ELR (cell line): ENCODE measurements at places on chromosomes 11 and 22.
A peak's percentile ranks its signal among the peaks of the same experiment; 100 is the strongest.

DNA sequence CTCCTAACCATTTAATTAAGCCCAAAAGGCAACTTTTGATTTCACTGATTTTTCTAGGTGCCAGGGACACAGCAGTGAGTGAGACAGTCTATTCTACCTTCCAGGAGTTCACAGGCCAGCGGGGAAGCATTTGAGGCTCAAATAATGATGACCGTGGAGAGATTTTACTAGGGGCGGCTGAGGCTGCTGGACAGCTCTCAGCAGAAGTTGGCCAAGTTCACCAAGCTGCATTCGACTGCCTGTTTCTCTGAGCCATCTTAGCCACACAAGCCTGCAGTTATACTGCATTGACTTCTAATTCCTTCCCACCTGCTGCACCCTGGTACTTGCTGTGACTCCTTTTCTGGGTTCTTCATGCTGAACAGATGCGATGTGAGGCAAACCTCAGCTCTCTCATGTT, 168.9 kb upstream of the TBCEL start:
- no peak for DNase-seq

DNA sequence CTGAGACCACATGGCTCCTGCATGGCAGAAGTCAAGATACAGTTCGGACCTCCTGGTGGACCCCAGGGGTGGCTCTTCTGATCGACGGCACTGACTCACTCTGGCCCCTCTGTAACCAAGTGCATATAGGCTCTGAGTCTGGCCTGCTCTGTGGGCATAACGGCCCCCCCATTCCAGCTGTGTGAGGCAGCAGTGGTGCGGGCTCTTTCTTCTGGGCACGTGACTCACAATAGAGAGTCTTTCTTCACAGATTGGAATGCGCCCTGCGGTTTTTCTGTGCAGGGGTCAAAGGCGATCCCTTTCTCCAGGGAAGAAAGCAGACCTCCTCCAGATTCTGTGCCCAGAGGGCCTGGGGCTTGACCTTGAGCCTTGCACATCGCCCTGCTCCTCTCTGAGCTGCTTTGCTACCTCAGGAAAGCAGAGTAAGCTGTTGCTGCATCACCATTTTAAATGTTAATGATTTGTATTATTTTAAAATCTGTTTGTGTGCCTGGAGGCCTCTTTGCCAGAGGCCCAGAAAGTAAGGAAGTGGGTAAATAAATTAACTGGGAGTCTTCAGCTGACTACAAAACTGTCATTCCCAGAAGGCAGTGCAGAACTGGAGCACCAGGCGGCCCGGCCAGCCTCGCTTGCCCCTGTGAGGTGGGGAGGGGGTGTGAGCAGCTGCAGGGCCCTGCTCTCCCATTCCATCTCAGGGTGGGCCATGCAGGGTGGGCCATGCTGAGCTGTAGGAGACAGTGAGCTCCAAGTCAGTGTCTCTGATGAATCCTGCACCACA, 199.0 kb downstream of the GRIK4 start:
- peak; percentile 93 for DNase-seq

DNA sequence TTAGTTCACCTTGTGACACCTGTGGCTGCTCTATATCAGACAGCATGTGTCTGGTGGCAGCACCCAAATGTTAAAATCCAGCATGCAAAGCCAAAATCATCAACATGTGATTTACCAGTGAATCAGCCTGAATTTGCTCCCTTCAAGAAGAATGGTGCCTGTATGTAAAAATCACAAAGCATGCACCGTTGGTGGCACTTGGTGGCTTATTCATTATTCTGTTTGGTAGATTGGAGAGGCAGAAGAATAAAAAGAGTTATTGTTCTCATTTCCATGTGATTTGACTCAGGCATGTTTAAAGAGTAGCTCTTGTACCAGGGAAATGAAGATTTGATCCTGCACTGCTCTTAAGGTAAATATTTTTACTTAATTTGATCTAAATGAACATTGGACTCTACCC, 143.9 kb upstream of the MPPED2 start:
- no peak for DNase-seq

DNA sequence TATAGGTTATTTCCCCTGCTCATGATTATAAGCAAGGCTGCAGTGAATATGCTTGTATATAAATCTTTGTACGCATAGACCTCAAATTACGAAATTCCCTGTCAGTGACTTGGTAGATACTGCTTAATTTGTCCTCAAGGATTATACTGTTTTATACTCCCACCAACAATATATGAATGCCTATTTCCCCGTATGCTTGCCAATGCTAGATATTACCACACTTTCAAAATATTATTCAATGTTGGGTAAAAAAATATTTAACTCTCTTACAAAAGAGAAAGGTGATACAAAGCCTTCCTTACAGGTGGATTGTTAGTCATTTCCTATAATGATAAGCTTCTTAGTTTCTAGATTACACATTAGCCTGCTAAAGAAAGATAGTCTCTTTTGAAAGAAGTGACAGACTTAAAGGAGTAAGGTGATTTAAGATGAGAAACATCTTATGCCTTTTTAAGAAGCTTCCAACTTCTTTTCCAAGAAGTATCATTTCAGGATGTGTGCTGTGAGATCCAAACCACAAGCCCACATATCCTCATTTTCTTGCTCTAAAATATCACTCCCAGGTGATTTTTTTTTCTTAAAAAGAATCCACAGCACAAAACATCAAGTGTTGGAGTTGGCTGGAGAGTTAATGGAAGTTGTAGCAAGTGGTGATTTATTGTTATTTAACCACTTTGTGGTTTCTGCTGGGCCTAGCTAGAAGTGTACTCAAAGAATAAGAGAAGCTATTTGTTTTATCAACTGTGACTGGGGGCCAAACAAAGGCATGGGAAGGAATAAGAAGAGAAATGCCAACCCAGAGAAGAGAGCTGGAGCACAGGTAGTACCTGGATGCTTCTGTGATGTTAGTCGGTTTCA, 59.2 kb downstream of the BARX2 start:
- no peak for DNase-seq

- peak; percentile 90 for DNase-seq
Measured at GRCh38 chr11:45899448-45900174, 7.5 kb downstream of the FREY1 start.

DNA sequence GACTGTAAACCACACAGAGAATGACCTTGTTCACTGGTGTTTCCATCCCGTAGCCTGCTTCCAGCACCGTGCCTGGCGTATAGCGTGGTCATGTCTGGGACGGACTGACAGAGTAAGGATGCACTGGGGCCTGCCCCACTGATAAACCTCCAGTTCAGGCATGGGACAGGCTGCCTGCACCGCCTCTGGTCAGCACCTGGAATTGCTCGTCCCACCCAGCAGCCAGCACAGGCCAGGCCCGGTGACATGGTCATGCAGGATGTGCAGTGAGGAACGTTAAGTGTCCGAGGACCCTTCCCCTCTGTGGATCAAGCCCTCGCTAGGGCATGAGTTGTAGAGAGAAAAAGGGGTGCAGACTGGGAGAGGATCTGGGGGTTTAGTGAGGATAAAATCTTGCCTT, 44.8 kb downstream of the LMO1 start:
- DNase-seq: no peak

- DNase-seq: no peak
Measured at GRCh38 chr22:48188231-48188721, 1425.8 kb downstream of the TBC1D22A start.

DNA sequence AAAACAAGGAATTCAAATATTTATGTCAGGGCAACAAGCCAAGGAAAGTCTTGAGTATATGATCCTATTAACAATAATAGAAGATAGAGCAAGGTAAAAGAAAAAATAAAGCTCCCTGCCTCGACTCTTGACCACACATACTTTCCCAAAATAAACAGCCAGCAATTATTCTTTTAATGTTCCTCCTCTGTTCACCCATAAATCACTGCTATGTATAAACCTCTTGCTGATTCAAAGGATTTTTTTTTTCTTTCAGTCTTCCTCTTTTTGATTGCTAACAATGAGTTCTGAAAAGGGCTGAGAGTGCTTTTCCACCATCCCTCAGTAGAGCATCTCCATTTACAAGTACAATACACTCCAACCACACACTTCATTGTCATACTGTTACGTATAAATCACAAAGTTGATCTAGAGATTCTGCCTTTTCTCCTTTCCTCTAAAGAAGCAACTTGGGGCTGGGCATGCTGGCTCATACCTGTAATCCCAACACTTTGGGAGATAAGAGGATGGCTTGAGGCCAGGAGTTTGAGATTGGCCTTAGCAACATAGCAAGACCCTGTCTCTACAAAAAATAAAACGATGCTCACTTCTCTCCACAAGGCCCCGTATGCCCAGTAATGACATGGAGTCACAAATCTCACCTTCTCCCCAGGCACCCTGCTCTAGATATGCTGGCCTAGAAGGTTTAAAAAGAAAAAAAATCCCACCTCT, 24.0 kb downstream of the RAB30 start:
- no peak for DNase-seq

GRCh38 chr11:123682696-123683410, 28.4 kb upstream of the SCN3B start:
- DNase-seq: no peak

DNA sequence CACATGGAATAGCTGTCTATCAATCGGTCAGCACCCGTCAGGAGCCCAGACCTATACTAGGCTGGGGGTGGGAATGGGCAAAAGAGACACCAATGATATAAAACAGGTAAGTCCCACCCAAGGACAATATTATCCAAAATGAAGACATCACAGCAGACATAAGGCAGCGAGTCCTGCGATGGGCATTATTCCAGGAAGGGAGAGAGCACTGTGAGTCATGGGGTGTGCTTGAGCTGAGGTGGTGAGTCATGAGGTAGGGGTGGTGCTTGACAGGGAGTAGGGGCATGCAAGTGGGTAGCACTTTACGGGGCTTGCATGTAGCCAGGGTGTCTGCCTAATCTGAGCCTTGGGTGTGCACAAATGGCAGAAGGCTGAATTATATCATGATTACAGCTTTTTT, 605.0 kb upstream of the CADM1 start:
- DNase-seq: peak; percentile 33

DNA sequence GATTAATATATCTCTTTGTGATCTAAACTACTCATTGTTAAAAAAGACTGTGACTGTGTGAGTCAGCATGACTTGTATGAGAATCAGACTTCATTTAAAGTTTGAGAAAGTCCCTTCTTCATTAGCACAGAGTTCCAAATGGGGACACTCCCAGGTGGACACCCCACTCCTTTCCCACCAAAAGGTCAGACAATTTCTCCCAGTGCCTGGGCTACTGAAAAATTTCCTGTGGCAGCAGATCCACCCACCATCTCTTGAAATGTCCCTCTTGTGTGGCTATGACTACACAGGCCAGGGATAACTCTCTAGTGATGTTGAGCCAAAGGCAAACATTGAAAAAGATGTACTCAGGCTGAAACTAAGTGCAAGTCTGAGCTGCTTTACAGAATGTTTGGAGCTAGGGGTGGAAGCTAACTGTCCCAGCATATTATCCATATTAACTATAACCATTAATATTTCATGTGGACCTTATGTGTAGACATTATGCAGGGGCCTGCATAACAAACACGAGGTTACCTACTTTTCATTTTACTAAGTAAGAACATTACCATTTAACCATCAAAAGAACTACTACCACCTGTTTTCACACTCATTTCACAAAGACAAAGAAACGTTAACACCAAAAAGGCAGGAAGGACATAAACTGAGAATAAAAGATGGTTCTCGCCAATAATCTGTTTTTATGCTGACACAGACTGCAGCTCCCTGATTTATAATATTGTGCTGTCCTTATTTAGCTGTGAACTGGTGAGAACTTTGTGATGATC, 44.8 kb downstream of the MMP20 start:
- peak; percentile 50 for DNase-seq

- DNase-seq: no peak
Measured at GRCh38 chr22:19620742-19621371, 93.4 kb upstream of the SEPTIN5 start.

DNA sequence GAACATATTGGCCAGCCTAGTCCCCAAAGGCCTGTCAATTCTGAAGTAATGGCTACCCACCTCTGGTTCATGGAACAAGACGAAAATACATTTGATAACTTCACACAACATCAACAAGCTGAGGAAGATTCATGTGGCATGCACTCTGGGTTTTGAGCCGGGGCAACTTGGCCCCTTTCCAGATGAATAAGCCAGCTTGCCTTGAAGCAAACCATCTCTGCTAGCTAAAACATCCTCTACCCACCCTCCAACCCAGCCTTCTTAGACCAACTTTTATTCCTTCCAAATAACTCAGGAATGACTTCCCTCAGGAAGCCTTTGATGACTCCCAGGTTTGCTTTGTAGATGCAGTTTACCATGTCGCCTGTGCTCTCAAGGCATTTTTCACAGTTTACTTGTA, 94.4 kb downstream of the SLC1A2 start:
- DNase-seq: peak; percentile 42

GRCh38 chr11:27972522-27973170, 135.3 kb downstream of the KIF18A start:
- peak; percentile 80 for DNase-seq

DNA sequence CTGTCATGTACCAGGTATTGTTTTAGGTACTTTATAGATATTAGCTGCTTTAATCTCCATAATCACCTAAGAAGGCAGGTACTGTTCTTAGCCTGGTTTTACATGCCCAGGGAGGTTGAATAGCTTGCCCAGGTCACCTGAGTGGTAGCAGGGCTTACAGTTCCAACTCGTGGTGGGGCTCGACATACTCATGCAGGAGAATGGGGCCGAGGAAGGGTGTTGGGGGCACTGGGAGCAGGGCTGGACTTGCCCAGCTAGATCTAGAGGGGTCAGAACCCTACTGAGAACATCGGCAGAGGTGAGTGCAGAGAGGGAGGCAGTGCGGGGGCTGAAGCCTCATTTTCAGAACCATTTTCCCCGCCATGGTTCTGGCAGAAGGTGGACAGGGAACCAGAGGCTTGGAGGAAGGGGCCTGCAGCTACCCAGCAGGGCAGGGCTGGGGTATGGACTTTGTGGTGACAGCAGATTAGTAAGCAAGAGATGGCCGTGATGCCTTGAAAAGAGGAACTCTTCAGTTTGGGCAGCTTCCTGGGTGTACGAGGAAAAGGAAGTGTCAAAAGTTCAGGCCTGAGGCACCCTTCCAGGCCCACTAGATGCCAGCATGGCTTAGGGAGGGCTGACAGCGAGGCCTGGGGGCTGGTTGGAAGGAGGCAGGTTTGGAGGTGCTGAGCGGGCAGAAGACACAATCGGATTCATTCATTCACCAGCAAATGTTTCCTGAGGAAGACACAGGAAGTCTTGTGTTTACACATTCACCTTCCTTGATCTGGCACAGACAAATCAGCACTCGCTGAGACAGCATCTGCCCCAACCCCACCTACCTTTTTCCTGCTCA, 54.7 kb upstream of the LYVE1 start:
- DNase-seq: peak; percentile 12

GRCh38 chr11:218815-219593, 11.5 kb downstream of the RIC8A start:
- no peak for DNase-seq

- DNase-seq: no peak
Measured at GRCh38 chr22:22720724-22721261, 76.4 kb downstream of the GGTLC2 start.

- no peak for DNase-seq
Measured at GRCh38 chr11:130653838-130654636, 205.6 kb downstream of the ADAMTS15 start.

- peak; percentile 9 for DNase-seq
Measured at GRCh38 chr11:2074266-2074825, 64.8 kb downstream of the IGF2 start.

- DNase-seq: no peak
Measured at GRCh38 chr11:119863851-119864601, 135.0 kb upstream of the NECTIN1 start.
